Activated T-cell treated with anti-CD3 and anti-CD28 coated beads, Interleukin-2, amount 50 U/mL, for 4 hours (primary cell): ENCODE measurements at places on chromosomes 11 and 22.

DNA sequence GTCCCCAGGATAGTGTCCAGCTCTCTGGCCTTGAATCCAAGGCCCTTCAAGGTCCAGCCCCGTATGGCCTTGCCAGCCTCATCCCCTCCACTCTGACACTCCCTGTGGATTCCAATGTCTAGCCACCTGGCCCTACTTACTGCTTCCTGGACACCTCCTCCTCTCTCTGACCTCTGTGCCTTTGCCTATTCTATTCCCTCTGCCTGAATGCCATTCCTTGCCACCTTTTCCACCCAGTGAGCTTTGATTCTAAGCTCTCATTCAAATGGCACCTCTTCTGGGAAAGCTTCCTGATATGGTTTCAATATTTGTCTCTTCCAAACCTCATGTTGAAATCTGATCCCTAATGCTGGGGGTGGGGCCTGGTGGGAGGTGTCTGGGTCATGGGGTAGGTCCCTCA is 31.9 kb upstream of the TTLL12 start:
- DNase-seq: no peak

GRCh38 chr11:112318661-112319060 is 58.0 kb upstream of the PLET1 start:
- no peak for DNase-seq

DNA sequence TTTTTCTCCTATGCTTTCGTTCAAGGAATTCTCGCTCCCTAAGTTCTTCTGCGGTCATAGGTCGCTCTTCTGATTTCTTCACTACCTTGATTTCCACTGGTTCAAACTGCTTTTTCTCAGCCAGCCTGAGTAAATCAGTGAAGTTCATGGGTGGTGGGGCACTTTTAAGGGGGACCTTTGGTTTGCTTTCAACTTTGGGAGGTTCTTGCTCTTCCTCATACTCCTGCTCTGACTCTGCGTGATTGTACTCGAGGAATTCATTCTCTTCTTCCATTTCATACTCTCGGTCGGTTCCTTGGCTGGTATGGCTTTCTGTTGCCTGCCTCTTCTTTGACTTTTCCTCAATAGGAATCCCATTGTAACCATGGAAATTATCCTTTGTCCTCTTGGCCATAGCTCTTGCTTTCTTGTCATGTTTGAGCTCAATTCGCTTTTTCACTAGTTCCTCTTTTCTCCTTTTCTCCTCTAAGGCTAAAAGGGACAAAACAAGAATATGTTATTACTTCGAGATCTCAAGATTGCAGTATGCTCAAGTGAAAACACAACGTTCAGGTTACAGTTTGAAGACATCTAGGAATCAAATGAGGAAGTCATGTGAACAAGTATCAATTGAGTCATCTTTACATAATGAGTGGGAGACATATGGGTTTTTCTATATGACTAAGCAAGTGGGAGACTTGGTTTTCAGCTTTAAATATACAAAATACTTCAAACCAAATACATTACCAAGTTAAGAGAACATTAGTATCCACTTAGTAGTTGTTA is 16.2 kb downstream of the MISFA start:
- DNase-seq: no peak

- no peak for DNase-seq
Measured at GRCh38 chr22:24146194-24146616, 35.1 kb upstream of the SUSD2 start.

DNA sequence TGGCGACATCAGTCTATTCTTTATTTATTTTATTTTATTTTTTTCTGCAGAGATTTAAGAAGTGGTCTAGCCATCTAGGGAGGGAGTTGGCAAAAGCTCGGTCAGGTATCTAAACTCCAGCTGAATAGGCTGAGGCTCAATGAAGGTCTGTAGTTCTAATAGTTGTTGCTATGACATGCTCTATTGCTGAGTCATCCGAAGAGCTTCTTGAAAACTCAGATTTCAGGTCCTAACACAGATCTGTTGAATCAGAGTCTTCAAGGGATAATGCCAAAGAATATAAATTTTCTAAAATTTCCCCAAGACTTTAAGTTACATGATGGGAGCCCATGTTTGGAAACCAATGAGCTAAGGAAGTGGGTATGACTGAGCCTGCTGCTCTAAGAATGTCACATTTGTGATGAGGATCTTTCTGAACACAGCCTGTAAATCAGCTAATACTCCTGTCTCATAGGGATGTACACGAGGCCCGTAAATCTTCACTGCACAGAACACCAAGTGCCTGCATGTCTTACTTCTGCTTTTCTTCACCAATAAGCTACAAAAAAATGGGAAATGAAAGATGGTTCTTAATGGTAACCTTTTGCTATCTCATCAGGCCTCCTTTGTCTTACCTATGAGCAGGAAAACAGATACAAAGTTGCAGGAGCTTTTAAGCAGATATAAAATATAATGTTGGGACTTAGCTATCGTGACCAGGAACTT is 901.4 kb upstream of the API5 start:
- DNase-seq: no peak

DNA sequence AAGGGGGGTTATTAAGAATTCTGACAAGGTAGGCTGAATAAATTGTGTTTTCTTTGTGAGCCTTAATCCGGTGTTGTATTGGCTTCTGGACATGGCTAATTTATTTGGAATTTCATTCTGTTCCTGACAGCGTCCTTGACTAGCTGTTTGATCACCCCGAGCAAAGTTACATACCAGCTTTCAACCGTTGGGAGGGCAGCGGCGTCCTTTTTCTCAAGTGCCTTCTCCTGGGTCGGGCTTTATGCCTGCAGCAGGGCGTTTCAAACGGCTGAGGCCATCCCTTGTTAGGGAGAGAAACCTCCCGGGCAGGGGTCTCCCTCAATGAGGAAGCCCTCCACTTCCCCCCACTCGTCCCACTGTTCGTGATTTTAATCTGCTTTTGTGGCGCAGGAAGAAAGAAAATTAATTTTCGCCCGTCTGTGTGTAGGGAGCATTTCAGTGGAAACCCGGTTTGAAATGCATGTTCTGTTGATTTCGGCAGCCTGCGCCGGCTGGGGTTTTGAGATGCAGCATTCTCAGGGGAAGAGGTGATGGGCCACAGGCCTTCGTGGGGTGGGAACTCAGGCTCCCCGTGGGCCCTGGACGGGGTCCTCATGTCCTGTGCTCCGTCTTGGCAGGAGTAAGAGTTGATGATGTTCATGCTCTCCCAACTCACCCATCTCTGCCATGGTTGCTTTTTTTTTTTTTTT is 2.9 kb upstream of the SMIM38 start:
- no peak for DNase-seq
